ENCODE measurements at places on chromosomes 6 and 20. TPM values are rescaled to one million over a fixed set of nuclear protein-coding genes. Genes with fewer than 3 reads are reported as not detected.

GRCh38 chr6:157764178-157765068 is 58.6 kb upstream of the SNX9 start:
- peak; percentile 100 for DNase-seq

- DNase-seq, result no peak
Measured at GRCh38 chr6:56727097-56727850, 84.6 kb upstream of the DST start.

- peak; percentile 32 for DNase-seq
Measured at GRCh38 chr6:90397929-90398674, 101.5 kb upstream of the BACH2 start.

- peak; percentile 10 for DNase-seq
Measured at GRCh38 chr6:72064399-72064975, 178.1 kb downstream of the RIMS1 start.

DNA sequence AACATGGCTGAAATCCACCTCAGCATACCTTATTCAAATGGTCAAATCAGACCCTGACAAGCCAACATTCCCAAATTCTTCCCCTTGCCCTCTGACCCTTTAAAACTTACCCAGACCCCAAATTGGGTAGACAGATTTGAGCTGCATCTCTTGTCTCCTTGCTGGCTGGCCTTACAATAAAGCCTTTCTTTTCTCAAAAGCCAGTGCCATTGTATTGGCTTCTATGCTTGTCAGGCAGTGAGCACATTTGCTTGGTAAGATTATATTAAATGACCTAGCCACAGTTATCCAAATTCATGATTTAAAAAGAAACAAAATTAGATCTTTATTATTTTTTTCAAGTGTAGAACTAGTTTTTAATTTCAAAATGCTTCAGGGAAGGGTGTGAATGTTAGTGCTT is 67.8 kb upstream of the FAM83B start:
- no peak for DNase-seq

GRCh38 chr6:27176523-27177484 is 70.7 kb upstream of the PRSS16 start:
- DNase-seq, result peak; percentile 41

- no peak for DNase-seq
Measured at GRCh38 chr6:2545383-2546038, 205.2 kb downstream of the MYLK4 start.

GRCh38 chr20:6566821-6567220 is 200.7 kb upstream of the BMP2 start:
- peak; percentile 96 for DNase-seq

DNA sequence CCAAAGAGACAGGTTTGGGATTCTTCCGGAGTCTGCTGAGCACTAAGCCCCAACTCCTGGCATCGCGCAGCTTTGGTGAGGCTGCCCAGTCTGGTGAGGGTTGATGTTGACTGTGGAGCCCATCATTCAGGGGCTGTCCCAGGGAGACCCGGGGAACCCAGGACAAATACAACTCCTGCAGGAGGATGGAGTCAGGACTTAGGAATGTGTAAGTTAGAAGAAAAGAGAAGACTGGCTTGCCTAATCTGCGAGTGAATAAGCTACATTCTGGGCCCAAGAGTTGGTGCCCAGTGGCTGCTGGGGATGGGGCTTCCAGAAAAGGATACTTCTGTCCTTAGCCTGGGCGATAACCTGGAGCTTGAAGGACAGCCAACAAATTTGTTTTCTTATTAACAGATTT is 47.9 kb downstream of the STK35 start:
- peak; percentile 62 for DNase-seq

GRCh38 chr20:59439243-59439642 is 138.8 kb downstream of the EDN3 start:
- DNase-seq, result no peak

DNA sequence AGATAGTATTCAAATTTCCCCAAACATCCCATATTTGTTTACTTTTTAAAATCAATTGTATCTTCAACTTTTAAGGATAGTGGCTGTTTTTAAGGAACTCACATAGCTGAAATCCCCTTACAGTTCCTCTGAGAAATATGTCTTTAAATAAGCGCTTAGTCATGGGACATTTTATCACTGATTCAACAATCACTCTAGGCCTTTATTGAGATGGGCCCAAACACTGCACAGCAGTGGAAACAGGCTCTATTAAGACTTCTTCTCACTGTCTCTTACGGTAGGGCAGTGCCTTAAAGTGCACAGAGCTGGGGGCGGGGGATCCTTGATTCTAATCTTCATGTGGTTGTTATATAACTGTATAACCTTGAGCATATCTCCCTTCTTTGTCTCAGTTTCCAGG is 59.8 kb upstream of the RREB1 start:
- peak; percentile 41 for DNase-seq

DNA sequence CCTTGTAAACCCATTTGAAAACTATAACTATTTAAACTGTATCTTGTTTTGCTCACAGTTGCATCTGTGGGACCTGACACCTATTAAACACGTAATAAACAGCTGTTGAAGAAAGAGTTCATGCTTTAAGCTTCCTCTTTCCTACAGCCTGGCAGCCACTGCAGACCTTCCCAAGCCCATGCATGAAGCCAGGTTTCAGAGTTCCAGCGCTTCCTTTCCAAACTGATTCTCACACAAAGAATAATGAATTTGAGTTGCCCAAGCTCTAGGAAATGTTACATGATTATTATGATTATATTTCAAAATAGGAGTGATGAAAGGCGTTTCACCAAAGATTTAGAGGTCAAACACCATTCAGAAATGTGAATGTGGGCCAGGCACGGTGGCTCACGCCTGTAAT is 3.7 kb downstream of the AGPAT4 start:
- DNase-seq, result no peak

- DNase-seq, result no peak
Measured at GRCh38 chr6:156659822-156660198, 117.4 kb upstream of the ARID1B start.

GRCh38 chr6:35492974-35493284 is 4.0 kb downstream of the TEAD3 start:
- no peak for DNase-seq

- no peak for DNase-seq
Measured at GRCh38 chr20:32967961-32968457, 36.2 kb downstream of the SUN5 start.

DNA sequence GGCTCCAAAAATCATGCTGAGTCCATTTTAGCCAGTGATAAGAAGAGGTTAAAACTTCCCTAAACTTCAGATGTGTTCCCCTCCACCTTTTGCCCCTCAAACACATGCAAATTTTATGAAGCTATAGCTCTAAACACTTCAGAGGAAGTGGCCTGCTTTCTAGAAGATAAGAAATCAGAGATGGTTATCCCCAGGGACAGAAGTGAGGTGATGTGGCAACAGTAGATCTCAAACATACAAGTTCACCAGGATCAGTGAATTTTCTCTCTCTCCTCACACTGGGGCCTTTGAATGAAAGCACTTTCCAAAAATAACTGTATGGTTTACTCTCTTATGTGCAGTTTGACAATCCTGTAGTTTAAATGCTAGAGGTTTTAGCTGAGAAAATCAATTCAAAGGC is 332.0 kb downstream of the BTBD9 start:
- DNase-seq, result no peak

DNA sequence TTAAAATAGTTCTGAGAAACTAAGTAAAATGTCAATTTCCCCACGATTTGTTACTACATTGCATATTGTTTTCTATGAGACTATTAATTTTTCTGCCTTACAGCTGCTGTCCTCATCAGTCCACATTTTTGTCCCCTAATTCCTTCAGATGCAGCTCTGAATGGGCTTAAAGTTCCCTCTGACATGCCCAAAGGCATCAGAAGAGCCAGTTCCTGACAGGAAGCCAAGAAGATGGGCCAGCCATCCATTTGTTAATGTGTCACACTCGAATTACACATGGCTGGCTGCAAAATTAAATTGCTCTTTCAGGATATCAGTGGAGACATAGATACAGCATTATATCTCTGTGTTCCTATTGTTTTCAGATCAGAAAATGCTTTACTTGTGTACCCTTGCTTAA is 1223.0 kb downstream of the EPHA7 start:
- no peak for DNase-seq

Gene PHIP
- 32.2 TPM for total RNA-seq

Gene IMPG1
- total RNA-seq, result not detected

Gene ATAT1
- total RNA-seq, result 3.3 TPM

Gene RAB22A
- 8.2 TPM for total RNA-seq

Gene ZFP57
- not detected for total RNA-seq

Gene FOXA2
- not detected for total RNA-seq

Gene KCNB1
- not detected for total RNA-seq

Gene HAO1
- not detected for total RNA-seq

Gene TRIM10
- not detected for total RNA-seq
